ENCODE measurements at places on chromosomes 4 and X. TPM values are rescaled to one million over a fixed set of nuclear protein-coding genes. Genes with fewer than 3 reads are reported as not detected.

GRCh38 chrX:91137883-91138282 is 296.8 kb upstream of the PABPC5 start:
- peak; percentile 43 for DNase-seq

GRCh38 chr4:24488399-24489164 is 95.8 kb downstream of the DHX15 start:
- DNase-seq: peak; percentile 43

GRCh38 chr4:1627417-1628313 is 56.4 kb downstream of the FAM53A start:
- no peak for DNase-seq

DNA sequence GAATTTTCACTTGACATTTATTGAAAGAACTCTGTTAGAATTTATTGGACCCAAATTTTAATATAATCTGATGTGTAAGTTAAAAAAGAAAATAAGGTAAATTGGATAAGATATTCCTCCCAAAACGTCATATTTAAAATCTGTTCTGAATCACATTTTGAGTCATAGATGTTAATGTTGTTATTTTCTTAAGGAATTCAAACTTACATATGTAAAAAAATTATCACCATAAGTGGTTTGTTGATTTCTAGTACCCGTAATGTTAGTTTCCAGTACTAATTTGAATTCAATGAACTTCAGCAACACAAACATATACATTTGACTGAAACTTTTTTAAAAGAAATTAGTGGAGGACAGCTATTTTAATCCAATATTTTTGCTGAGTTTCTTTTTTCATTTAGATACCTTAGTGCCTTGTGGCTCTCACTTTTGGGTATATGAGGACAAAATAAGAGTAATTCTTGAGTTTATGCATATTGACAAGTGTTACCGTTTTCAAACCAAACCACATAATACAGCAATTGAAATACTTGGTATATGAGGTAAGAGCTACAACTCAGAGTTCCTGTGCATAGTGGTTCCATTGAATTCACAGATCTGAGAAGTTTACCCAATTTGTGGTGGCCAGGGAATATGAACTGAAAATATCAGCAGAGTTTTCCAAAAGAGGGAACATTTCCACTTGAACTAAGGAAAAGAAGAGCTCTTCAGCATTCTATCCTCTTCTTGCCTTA is 71.8 kb downstream of the C4orf46 start:
- no peak for DNase-seq

The NDUFA1 gene
- 51.3 TPM for total RNA-seq

The PPP1R2C gene
- total RNA-seq: not detected

DNA sequence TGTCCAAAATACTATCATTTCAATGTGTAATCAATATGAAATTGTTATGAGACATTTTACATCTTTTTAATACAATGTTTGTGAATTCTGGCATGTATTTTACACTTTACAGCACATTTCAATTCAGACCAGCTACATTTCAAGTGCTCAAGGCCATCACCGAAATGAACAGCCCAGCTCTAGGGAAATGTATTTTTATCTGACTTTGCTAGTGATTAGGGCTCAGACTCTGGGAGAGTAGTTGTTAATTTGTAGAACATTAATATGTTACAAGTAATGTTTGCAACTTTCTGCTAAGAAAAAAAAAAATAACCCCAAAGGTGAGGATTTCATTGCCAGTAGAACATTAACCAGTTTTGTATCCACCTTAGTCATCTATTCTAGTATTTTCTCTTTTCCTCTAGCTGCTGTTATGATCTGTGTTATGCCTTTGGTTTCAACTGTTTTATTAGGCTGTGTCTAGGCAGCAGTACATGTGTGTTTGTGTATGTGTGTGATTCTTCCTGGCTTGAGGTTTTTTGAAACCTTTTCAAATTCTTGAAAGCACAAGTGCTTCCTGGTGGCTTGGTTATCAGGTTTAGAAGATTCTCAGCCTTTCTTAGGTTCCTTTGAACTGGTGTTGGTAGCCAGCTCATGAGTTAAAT is 125.9 kb downstream of the NSUN7 start:
- DNase-seq: no peak

DNA sequence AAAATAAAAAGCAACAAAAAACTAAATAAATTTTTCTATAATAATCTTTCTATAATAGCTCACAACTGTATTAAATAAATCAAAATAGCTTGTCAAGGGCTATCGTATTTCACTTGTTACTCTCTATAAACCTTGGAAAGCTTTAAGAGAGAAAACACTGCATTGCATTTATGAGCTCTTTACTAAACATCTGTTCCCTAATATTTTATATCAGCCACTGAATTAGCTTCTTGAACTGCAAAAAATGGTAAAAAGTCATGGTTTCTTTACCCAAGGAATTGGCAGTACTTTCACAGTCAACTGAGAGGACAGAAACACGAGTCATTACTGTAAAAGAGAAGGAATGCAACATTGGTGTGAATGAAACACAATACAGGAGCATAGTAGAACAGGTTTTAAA is 671.2 kb downstream of the PCDH18 start:
- DNase-seq: no peak

The LNX1 gene
- 6.9 TPM for total RNA-seq

GRCh38 chr4:139282721-139283075 is 2.7 kb upstream of the MGARP start:
- DNase-seq: no peak

The EXOC1 gene
- 35.6 TPM for total RNA-seq

GRCh38 chr4:21728304-21728703 is 220.3 kb downstream of the KCNIP4 start:
- DNase-seq: no peak

DNA sequence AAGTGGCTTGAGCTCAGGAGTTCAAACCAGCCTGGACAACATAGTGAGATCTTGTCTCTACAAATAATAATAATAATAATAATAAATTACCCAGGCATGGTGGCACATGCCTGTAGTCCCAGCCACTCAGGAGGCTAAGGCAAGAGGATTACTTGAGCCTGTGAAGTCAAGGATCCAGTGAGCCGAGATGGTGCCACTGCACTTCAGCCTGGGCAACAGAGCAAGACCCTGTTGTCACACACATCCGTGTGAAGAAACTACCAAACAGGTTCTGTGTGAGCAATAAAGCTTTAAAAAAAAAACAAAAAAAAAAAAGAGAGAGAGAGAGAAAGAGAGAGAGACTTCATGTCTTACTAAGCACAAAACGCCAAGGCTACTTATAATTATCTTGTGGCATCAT is 42.5 kb downstream of the ANOS1 start:
- no peak for DNase-seq

The RIBC1 gene
- total RNA-seq: 0.49 TPM

GRCh38 chrX:75522565-75523431 is at the start of gene ZDHHC15:
TSS of gene ZDHHC15 (minus strand) at chrX:75523037. CDS start at chrX:75523024, 13 bp downstream.
- DNase-seq: peak; percentile 76

- DNase-seq: peak; percentile 8
Observed at GRCh38 chrX:23194885-23195554, 139.6 kb upstream of the PTCHD1 start.

DNA sequence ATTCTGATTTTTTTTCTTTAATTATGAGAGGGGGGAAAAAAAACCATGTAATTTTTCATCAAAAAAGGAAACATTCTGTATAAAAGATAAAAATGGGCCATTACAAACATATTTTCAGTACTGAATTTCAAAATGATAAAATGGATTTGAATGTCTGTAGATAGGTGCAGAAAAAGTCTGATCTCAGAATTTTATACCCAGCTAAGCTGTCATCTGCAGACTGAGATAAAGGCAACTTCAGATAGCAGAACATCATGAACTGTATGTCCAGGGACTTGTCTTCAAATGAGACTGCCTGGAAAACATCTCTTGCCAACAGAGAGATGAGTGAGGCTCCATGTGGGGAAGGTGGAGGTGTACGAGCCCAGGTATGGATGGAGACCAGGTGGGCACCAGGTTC is 118.5 kb upstream of the PSAPL1 start:
- DNase-seq: no peak

DNA sequence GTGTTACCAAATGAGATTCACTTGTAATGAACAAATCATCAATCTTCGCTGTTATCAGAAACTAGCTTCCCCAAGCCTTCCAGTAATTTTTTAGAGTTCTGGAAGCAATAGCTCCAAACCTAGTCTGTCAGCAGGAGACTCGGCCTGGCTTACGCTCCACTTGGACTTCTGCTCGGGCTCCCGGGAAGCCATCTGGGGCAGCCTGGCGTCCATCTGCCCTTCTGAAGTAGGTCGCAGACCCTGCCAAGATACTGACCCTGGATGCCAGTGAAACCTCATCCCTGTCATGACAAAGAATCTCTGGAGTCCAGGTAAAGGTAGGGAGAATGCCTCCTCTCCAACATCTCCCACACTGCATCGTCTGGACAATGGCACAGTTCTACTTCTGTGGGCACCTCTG is 493.8 kb upstream of the ZFP42 start:
- no peak for DNase-seq

DNA sequence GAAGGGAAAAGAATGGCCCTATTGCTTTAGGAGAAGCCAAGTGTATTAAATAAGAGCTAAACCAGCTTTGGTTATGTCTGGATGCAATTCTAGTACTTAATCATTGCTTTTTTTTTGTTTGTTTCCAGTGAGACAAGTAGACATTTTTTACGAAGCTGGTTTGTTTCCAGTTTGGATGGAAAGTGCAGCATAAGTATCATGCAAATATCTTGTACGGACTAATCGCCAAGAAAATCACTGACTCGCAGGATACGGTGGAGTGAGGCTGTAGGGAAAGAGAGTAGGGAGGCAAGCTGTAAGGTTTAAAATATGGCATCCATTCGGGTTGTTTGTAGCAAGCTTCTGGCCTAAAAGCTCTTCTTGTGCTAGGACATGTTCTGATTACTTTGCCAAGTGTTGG is 64.8 kb downstream of the HPGD start:
- DNase-seq: peak; percentile 84

The CXCL8 gene
- total RNA-seq: 15.5 TPM

DNA sequence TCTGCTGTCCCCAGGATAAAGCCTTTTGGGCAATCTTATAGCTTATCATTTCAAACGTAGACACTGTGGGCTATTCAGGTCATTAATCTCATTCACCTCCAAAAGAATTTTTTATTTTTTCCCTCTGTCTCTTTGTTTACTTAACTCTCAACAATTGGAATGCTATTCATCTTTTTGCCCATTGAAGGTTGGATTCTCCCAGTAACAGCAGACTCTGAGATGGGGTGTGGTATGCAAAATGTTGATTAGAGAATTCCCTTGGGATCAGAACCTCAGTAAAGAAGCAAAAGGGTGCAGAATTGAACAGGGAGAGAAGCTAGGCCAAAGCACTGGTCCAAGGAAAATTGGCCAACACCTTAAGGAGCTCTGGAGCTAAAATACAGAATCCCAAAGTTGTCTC is 60.4 kb downstream of the CAMK2D start:
- no peak for DNase-seq

The ZNF827 gene
- 15.6 TPM for total RNA-seq

The MGAT4D gene
- not detected for total RNA-seq

DNA sequence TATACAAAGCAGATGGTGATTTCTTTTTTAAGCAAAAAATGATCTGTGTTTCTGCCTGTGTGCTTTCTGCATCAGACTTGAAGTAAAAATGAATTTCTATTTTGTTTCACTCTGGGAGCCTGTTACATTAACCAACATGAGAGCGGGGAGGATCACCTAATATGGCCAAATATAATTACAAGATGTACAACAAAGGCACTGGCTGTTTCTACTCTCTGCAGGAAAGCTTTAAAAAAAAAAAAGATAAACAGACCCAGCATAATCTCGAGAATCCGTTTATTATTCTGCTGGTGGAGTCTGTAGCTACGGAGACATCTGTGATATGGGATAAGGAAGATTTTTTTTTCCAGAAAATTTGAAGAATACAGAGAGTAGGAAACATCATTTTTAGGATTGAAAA is 103.6 kb downstream of the COMMD8 start:
- DNase-seq: no peak

The REELD1 gene
- 0.20 TPM for total RNA-seq

The RP2 gene
- 19.1 TPM for total RNA-seq

The GPRIN3 gene
- total RNA-seq: 3.8 TPM

DNA sequence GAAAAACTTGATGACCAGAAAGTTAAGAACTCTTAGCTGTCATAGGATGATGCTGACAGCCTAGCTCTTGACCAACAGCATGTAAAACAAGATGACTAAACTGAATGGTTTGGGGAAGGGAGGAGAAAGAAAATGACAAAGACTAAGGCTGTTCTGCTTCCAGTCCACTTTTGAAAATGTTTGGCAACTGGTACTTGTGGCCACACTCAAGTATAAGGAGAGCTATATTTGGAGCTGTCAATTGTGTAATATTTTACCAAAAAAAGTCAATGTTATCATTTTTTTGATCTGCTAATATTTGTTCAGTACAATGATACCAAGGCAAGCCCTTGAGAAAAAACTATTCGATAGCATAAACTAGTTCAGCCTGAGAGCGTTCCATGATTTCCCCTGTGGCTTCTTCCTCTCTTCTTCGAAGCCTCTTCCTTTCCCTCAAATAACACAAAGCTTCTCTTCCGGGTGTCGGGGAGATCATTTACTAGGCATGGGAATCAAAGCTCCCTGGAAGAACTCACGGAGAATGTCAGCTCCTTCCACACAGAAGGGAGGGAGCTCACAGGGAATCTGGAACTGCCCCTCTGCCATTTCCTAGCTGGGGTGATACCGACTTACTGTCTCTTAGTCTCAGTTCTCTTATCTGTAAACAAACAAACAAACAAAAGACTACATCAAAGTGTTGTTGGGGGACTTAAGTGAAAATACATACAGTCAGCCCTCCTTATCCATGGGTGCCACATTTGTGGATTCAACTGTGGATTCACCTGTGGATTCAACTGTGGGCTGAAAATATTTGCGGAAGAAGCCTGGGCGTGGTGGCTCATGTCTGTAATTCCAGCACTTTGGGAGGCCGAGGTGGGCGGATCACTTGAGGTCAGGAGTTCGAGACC is 82.6 kb downstream of the SCD5 start:
- DNase-seq: no peak

GRCh38 chr4:21013501-21013900 is 313.2 kb downstream of the PACRGL start:
- no peak for DNase-seq

The RBM46 gene
- total RNA-seq: not detected

DNA sequence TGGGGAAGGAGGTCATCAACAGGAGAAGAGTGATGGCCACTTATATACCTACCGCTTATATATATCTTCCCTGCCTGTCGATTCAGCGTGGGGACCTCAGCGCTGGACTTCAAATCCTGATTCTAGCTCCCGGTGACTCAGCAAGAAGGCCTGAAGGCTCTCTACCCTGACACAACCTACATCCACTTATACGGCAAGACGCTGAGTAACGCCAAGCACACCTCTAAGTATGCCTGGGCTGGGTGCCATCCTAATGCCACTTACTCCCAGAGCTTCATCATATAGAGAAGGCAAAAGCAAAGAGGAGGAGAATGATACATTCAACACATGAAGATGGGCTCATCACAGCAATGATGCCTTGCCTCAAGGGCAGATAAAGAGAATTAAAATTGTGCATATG is 198.3 kb downstream of the CHIC2 start:
- no peak for DNase-seq

All from skin of body (tissue), 3 donors.